Left hindlimb (tissue), 1 donor: ENCODE measurements at places on chromosomes 12 and 14.

DNA sequence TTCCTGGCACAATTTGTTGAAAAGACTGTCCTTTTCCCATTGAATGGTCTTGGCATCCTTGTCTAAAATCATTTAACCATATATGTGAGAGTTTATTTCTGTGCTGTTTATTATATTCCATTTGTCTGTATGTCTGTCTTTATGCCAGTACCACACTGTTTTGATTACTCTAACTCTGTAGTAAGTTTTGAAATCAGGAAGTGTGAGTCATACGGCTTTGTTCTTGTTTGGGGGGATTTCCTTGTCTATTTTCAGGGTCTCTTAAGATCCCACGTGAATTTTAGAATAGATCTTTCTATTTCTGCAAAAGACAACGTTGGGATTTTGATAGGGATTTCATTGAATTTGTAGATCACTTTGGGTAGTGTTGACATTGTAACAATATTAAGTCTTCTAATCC lies 88.5 kb downstream of the MYRFL start:
- no peak for DNase-seq

DNA sequence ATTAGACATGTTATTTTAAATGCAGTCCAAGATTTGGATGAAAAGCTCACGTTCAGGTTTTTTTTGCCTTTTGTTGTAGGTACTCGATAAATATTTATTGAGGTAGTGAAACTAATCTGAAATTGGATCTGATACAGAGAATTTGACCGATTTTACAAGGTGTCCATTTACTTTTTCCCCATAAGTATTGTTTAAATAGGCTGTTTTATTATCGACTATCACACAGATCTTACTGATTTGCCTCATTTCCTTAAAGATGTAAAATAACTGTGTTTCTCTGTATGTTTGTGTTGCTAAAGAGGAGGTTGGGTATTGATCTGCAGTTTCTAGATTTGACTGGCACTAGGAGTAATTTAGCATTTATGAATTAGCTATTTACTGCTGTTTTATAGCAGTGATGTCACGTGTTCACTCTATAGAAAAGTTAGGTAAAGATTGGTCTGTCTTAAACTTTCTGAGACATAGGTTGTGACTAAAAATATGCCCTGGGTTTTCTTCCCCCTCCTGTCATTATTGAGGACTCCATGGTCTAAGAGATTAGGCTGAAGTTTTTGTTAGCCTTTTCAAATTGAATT lies 3.5 kb downstream of the RAP1B start:
- DNase-seq, result no peak

- no peak for DNase-seq
Observed at GRCh38 chr14:74829251-74829650, 46.7 kb downstream of the PROX2 start.

DNA sequence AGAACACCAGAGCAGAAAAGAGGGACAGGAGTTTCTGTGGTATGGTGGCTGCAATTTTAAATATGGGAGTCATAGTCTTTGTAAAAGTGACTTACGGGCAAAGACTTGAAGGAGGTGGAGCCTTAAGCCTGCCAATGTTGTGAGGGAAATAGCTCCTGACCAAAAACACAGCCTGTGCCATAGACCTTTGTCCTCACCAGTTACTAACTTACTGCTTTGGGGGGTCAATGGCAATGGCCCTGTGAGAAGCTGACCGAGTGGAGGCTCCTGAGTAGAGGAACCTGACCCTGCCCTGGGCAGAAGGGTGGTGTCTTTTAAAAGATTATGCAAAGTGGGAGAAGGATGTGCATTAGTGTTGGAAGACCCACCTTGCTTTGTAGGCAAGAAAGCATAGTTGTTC lies 3.8 kb downstream of the MTHFD1 start:
- no peak for DNase-seq

GRCh38 chr14:99939421-99939820 lies 125.8 kb upstream of the EVL start:
- DNase-seq, result no peak

DNA sequence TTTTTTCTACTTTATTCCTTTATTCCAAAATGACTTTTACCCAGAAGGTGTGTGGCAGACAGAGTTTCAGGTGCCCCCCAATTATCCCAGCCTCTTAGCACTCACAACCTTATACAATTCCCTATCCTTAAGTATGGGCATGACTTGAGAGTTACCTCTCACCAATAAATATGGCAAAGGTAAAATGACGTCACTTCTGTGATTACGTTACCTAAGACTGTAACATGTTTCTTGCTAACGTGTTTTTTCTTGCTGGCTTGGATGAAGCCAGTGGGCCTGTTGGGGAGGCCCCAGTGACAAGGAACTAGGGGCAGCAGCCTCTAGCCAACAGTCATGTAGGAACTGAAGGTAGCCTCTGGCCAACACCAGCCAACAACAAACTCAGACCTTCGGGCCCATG lies 13.3 kb upstream of the TUNAR start:
- DNase-seq, result no peak

GRCh38 chr12:57715786-57716185 lies 21.9 kb downstream of the OS9 start:
- DNase-seq, result no peak

DNA sequence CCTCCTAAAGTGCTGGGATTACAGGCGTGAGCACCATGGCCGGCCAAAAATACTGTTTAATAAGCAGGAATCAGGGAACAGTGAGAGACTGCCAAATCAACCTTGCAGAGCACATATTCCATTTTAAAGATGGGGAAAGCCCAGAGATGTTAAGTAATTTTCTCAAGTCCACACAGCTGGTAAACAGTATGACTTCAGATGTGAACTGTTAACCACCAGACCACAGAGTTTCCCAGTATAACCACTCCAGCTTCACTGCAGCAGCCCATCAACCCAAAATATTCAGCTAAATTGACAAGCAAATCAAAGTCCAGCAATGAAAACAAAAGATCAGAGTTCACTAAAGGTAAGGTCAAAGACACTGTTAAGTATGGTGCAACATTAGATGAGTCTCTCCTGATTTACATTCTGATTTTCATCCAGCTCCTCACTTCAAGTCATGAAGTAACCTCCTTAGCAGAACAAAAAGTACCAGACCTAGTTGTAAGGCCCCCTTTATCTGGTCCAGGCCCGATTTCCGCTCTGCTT lies 82.1 kb downstream of the TRAFD1 start:
- DNase-seq, result no peak

- peak; percentile 54 for DNase-seq
Observed at GRCh38 chr14:104545942-104546501, 33.5 kb upstream of the C14orf180 start.

- no peak for DNase-seq
Observed at GRCh38 chr12:66066929-66067523, 63.5 kb downstream of the LLPH start.

DNA sequence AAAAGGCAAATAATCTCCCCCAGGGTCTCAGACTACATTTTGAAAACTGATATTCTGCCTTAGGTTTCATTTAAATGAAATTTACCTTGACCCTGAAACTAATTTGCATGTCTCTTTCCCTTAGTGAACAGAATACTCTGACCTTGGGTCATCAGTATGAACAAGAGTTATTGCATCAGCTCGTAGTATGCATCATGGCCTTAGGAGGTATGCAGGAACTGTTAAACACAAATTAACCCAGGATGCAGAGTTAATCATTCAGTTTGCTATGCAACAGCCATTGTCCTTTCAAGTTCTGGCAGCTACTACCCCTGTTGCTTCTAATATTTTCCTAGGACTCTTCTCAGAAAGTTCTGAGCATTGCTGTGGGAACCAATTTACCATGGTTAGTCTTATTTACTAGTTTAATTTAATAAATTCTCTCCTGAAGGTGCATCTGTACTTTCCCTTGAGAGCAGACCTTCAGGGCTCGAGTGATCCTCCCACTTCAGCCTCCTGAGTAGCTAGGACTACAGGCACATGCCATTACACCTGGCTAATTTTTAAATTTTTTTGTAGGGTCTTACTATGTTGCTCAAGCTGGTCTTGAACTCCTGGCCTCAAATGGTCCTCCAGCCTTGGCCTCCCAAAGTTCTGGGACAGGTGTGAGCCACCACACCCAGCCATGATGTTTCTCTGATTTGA lies 126.7 kb downstream of the TTC6 start:
- DNase-seq, result no peak

- DNase-seq, result no peak
Observed at GRCh38 chr12:22935501-22935900, 310.5 kb downstream of the ETNK1 start.

DNA sequence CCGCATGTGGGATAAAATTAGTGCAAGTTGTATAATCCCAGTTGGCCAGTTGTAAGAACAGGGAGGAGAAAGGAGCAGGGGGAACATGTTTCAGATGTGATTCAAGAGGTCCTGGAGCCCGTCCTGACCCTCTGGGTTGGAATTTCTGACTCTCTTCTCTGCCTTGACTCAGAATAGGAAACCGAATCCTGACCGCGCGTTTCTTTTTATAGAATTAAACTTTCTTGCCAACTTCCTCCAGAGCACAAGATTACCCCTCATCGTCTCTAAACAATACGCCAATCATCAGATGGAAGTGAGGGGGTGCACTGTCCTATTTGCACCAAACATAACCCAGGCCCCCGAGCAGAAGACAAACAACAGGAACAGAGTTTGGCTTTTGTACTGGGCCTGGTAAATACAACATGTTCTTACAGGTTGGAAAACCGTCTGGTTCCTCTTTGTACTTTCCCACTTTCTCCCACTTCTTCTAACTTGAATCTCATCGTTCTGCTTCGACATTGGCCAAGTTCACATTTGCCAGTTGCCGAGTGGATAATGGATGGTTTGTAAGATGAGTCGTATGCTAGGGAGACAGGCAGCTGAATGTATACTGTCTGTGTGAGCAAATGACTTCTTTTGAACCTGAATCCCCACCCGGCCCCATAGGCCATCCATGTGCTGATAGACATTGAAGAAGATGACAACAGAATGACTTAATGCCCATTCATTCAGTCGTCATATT lies 42.6 kb upstream of the MED13L start:
- peak; percentile 89 for DNase-seq

DNA sequence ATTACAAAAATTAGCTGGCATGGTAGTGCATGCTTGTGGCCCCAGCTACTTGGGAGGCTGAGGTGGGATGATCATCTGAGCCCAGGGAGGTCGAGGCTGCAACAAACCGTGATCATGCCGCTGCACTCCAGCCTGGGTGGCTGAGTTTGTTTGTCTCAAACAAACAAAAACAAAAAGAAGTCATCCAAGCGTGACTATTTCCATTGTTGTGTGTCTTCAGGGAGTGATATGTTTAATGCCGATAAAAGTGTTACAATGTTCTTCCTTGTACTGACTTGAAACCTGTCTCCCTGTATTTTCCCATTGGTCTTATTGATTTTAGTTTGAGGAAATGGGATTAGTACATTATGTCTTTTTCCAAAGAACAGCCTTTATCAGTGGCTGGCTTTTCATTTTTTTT lies 75.6 kb upstream of the USP44 start:
- no peak for DNase-seq

- DNase-seq, result no peak
Observed at GRCh38 chr12:105467710-105468366, 137.3 kb downstream of the C12orf75 start.

- peak; percentile 67 for DNase-seq
Observed at GRCh38 chr12:109432842-109433304, 44.2 kb downstream of the KCTD10 start.

- DNase-seq, result no peak
Observed at GRCh38 chr12:25623816-25624215, 70.7 kb upstream of the LMNTD1 start.

GRCh38 chr12:550473-551260 lies 90.9 kb downstream of the B4GALNT3 start:
- peak; percentile 25 for DNase-seq

- DNase-seq, result no peak
Observed at GRCh38 chr12:58814036-58814435, 106.3 kb downstream of the LRIG3 start.

GRCh38 chr14:102209224-102209966 lies 69.7 kb downstream of the WDR20 start:
- DNase-seq, result no peak

DNA sequence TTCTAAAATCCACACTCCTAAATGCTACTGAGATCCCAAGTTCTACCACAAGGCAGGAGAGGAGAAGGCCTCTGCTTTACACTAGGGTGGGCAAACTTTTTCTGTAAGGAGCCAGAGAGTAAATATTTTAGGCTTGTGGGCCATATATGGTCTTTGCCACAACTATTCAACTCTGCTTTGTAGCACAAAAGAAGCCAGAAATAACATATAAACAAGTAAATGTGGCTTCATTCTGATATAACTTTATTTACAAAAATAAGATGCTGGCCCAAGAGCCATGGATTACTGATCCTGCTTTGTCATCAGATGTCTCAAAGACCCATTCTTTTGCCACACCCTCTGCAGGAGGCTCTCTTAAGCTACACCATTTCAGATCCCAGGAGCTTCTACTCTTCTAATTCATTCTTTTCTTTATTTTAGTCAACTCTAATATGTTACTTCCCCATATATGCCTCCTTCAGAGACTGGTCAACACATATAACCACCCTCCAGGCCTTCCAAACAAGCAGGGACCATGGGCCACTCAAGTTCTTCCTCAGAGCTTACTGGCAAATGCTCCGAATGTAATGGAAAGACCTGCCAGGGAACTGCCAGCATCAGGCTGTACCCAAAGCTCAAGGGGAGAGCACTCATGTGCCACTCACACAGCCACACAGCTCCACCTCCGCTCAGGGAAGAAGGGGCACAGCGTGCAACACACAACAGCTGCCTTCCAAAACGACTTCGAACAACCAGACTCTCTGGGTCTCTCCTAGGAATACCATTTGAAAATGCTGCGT lies 15.6 kb downstream of the APPL2 start:
- no peak for DNase-seq

DNA sequence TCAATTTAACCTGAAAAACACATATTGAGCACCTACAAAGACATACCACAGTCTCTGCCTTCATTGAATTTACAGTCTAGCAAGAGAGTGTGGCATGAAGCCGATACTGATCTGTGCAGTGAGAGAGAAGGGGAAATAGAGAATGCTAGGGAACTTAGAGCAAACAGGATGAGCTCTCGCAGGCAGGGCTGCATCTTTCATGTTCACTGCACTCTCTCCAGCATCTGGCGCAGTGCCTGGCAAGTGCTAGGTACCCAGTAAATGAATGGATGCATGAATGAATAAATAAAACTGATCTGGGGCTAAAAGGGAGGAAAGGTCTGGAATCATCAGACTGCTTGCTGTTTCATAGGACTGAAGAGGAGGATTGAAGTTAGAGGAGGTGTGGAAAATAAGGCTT lies 256.5 kb upstream of the NPAS3 start:
- no peak for DNase-seq

GRCh38 chr12:12939888-12940287 lies 12.1 kb downstream of the GPRC5D start:
- DNase-seq, result no peak
